ENCODE measurements at places on chromosomes 5 and 9.

DNA sequence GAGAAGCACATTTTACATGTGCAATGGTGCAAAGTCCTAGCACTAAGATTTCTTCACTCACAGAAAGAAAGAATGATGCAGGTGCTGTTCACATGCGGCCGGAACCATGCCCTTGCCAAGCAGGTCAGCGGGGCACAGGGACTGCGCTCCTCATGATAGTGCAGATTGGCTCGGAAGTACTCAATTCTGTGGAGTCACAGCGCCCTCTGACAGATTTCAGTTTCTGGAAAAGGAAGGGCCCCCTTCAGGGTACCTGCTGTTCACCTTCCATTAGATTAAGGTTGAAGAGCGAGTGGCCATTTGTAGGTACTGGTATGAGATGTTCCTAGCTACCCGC lies 75.7 kb downstream of the TMC1 start:
- H3K27me3 ChIP-seq: peaks cover 2% of the 10 kb centered on the region
- no peak overlapping the region for H3K4me3 ChIP-seq
- H3K36me3 ChIP-seq: no peaks in the 10 kb centered on the region
- H3K4me1 ChIP-seq: peaks cover 4% of the 10 kb centered on the region
- DNase-seq: no peak

DNA sequence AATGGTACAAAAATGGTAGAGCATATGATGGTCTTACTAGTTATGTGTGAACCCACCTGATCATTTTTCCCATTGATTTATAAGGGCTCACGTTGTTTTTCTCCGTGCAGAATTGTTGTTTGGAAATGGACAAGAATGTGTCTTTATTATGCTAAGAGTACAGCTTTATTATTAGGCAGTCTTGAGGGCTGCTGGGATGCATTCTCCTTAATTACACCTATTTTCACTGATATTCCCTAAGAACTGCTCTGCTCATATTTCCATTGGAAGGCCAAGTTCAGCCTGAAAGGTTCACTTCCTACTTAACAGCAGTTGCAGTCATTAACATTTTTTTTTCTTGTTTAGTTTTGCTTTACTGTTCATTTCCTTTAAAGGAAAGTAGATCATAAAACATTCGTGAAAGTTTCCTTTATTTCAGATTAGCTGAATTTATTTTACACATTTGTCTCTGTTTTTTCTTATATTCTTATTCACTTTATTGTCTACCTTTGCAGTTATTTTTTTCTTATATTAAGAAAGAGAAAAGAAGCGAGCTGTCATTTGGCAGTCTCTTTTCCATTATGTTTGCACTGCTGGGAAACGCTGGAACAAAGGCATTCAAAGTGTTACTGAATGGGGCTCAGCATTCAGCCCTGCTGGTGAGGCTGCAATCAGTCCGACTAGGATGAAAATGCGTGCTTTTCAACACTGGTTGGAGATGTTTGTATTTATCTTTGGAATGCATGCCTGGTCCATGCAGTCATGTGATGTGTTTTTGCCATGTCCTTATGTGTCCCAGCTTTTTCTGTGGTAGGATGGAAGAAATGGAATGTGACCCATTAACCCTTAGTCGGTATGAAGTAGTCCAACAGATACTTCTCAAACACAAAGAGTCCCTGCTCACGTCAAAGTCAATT lies 602.7 kb upstream of the ZNF608 start:
- H3K27me3 ChIP-seq: no peaks in the 10 kb centered on the region
- H3K36me3 ChIP-seq: no peaks in the 10 kb centered on the region
- no peak overlapping the region for H3K27ac ChIP-seq

DNA sequence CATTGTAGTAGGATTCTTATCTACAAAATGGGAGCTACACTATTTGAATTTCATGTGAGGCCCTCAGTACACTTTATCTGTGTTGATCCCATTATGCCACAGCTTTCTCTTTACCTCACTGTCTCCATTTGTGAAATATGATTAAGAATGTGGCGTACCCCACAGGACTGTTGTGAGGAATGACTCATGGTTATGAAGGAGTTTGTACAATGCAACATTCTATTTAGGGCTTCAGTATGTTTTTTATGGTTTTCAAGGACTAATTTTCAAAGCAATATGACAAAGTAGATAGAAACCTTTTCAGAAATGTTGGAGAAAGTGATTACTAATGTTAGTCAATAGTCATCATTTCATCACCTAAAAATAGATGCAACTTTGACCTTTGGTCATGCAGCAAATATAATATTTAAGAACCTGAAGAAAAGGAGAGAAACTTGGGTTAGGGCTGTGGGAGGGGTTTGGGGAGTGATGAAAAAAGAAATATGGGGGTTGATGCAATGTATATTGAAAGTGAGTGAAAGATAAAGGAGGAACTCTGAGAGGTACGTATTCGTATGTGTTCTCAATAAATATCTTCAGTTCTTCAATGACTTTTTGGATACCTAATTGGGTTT lies 53.7 kb upstream of the PIP5K1B start:
- peaks cover 69% of the 10 kb centered on the region for H3K4me1 ChIP-seq
- H3K4me3 ChIP-seq: no peak overlapping the region
- H3K27ac ChIP-seq: no peak overlapping the region

- H3K27ac ChIP-seq: no peak overlapping the region
- no peak overlapping the region for H3K4me3 ChIP-seq
- no peak for DNase-seq
- H3K36me3 ChIP-seq: no peaks in the 10 kb centered on the region
Measured at GRCh38 chr9:117733465-117733864, 29.3 kb downstream of the TLR4 start.

GRCh38 chr9:77011973-77012821 lies 7.3 kb upstream of the FOXB2 start:
- H3K27me3 ChIP-seq: peaks cover 40% of the 10 kb centered on the region
- peaks cover 6% of the 10 kb centered on the region for H3K4me1 ChIP-seq
- no peak overlapping the region for H3K27ac ChIP-seq
- peak overlapping the region; percentile 7 for H3K4me3 ChIP-seq
- no peaks in the 10 kb centered on the region for H3K36me3 ChIP-seq

- H3K4me1 ChIP-seq: no peaks in the 10 kb centered on the region
- H3K36me3 ChIP-seq: peaks cover 2% of the 10 kb centered on the region
- no peak overlapping the region for H3K27ac ChIP-seq
- H3K27me3 ChIP-seq: peaks cover 4% of the 10 kb centered on the region
Measured at GRCh38 chr9:96317335-96317980, 15.5 kb upstream of the HSD17B3 start.

DNA sequence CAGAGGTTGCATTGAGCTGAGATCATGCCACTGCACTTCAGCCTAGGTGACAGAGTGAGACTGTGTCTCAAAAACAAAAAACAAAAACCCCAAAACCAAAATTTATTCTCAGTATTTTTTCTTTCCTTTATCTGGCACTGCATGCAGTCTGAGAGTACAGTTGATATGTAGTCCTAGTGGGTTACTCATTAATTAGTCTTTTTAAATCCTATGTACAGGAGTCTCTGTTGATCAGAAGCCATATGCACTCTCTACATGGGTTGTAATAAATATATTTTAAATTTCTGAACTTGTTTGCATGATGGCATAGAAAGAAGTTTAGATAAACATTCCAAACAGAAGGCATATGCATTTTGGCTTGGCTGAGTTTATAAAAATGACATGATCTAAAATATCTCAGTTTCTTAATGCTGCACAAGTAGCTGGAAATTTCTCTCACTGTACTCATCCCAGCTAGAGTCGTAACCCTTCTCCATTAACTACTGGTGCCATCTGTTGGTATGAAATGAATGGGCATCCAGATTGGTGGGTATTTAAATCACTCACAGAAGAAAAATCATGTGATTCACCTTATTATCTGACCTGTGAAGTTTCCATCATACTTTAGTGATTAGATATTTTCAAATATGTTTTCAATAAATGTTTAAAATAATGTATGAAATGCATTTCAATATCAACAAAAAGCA lies 284.8 kb downstream of the CTNND2 start:
- no peak overlapping the region for H3K4me3 ChIP-seq
- no peak for DNase-seq
- H3K36me3 ChIP-seq: no peaks in the 10 kb centered on the region
- H3K27me3 ChIP-seq: no peaks in the 10 kb centered on the region
- no peaks in the 10 kb centered on the region for H3K4me1 ChIP-seq

DNA sequence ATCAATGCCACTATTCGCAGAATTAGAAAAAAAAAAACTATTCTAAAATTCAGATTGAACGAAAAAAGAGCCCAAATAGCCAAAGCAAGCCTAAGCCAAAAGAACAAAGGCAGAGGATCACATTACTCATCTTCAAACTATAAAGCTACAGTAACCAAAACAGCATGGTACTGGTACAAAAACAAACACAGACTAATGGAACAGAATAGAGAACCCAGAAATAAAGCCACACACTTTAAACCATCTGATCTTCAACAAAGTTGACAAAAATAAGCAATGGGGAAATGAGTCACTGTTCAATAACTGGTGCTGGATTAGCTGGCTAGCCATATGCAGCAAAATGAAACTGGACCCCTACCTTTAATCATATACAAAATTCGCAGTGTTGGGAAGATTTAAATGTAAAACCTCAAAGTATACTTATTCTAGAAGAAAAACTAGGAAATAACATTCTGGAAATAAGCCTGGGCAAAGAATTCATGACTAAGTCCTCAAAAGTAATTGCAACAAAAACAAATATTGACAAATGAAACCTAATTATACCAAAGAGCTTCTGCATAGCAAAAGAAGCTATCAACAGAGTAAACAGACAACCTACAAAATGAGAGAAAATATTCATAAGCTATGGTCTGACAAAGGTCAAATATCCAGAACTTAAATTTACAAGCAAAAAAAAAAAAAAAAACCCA lies 153.7 kb downstream of the NDUFS4 start:
- H3K4me3 ChIP-seq: no peak overlapping the region
- H3K4me1 ChIP-seq: no peaks in the 10 kb centered on the region
- H3K36me3 ChIP-seq: no peaks in the 10 kb centered on the region
- DNase-seq: no peak

- peaks cover 45% of the 10 kb centered on the region for H3K36me3 ChIP-seq
- DNase-seq: no peak
- no peak overlapping the region for H3K27ac ChIP-seq
- H3K4me1 ChIP-seq: peaks cover 40% of the 10 kb centered on the region
- no peak overlapping the region for H3K4me3 ChIP-seq
Measured at GRCh38 chr9:113584428-113585084, 121.0 kb downstream of the RGS3 start.

GRCh38 chr5:75461679-75462078 lies 49.8 kb downstream of the CERT1 start:
- peaks cover 36% of the 10 kb centered on the region for H3K36me3 ChIP-seq
- no peaks in the 10 kb centered on the region for H3K27me3 ChIP-seq
- no peak overlapping the region for H3K27ac ChIP-seq
- H3K4me3 ChIP-seq: no peak overlapping the region

GRCh38 chr9:107276966-107277710 lies 5.9 kb upstream of the RAD23B start:
- no peak for DNase-seq
- no peak overlapping the region for H3K27ac ChIP-seq
- peaks cover 24% of the 10 kb centered on the region for H3K4me1 ChIP-seq
- peaks cover 14% of the 10 kb centered on the region for H3K27me3 ChIP-seq
- H3K36me3 ChIP-seq: no peaks in the 10 kb centered on the region

GRCh38 chr5:58776559-58776958 lies 193.7 kb downstream of the RAB3C start:
- no peak overlapping the region for H3K4me3 ChIP-seq
- H3K27me3 ChIP-seq: no peaks in the 10 kb centered on the region
- DNase-seq: no peak

DNA sequence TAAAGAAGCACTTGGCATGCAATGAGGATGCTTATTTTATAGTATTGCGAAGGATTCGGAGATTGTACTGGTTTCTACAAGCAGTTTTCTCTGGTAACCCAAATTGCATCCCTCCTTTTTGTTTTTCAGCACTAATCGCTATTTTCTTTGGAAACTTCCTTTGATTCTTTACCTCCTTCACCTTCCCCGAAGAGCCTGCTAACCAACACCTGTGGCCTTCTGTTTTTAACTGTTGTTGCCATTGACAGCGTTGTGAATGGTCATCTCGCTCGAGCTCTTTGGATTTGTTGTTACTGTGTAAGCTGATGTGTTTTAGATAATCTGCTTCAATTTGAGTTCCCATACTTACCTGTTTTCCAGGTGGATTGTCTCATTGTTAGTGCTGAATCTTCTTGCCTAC lies 1.1 kb downstream of the CNOT6 start:
- H3K4me3 ChIP-seq: peak overlapping the region; percentile 80
- DNase-seq: no peak
- H3K27ac ChIP-seq: peak overlapping the region; percentile 63
- peaks cover 18% of the 10 kb centered on the region for H3K36me3 ChIP-seq
- no peaks in the 10 kb centered on the region for H3K27me3 ChIP-seq

- H3K27ac ChIP-seq: no peak overlapping the region
- DNase-seq: no peak
Measured at GRCh38 chr5:163978897-163979296, 473.5 kb downstream of the MAT2B start.

- no peaks in the 10 kb centered on the region for H3K36me3 ChIP-seq
- peaks cover 4% of the 10 kb centered on the region for H3K27me3 ChIP-seq
- DNase-seq: no peak
Measured at GRCh38 chr5:112154940-112155686, 264.0 kb downstream of the EPB41L4A start.

GRCh38 chr9:95772320-95773052 lies 103.0 kb upstream of the ERCC6L2 start:
- no peak overlapping the region for H3K27ac ChIP-seq
- no peak overlapping the region for H3K4me3 ChIP-seq
- H3K27me3 ChIP-seq: peaks cover 35% of the 10 kb centered on the region
- no peak for DNase-seq

DNA sequence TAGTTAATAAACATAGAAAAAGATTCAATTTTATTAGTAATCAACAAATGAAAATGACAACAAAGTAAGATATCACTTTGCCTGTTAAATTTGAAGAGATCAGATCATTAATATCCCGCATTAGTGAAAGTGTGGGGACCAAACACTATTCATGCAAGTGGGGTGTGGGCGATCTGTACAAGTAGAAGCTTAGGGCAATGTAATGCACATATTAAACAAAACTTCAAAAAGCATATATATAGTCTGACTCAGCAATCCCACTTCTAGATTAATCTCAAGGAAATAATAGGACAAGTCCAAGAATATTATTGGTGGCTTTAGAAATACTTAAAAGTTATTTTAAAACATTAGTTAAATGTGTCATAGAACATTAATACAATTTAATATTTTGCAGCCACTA lies 188.5 kb downstream of the LRRC70 start:
- H3K27me3 ChIP-seq: no peaks in the 10 kb centered on the region
- H3K27ac ChIP-seq: no peak overlapping the region
- no peaks in the 10 kb centered on the region for H3K36me3 ChIP-seq

DNA sequence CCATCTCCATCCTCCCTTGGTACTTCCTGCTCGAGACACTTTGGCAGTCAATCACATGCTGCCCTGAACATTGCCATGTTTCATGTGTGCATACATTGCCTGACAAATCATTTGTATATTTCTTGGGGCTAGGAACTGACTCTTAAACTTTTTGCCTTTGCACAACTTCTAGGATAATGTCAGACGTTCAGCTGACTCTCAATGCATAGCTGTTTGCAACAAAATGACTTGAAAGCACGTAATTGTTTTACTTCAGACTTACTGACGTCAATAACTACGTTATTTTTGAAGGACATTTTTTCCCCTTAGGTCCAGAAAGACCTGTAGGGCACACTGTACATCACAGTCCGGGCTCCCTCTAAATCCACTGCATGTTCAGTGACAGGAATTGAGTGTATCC lies 37.4 kb upstream of the DAB2 start:
- H3K27ac ChIP-seq: no peak overlapping the region
- peaks cover 20% of the 10 kb centered on the region for H3K4me1 ChIP-seq
- DNase-seq: no peak
- no peaks in the 10 kb centered on the region for H3K36me3 ChIP-seq
- H3K27me3 ChIP-seq: peaks cover 19% of the 10 kb centered on the region

Measured in activated B cell treated with CpG ODN at 0.5 μM for 24 hours (primary cell).